Left ventricle myocardium inferior (tissue), 1 donor: ENCODE measurements at places on chromosomes 12 and 14. TPM values are rescaled to one million over a fixed set of nuclear protein-coding genes. Genes with fewer than 3 reads are reported as not detected.

GRCh38 chr14:93332397-93332852 lies 411 bp downstream of the BTBD7 start:
- peak overlapping the region; percentile 95 for H3K4me3 ChIP-seq
- peaks cover 8% of the 10 kb centered on the region for H3K36me3 ChIP-seq
- peak overlapping the region; percentile 99 for H3K27ac ChIP-seq
- H3K4me1 ChIP-seq = peaks cover 56% of the 10 kb centered on the region
- H3K27me3 ChIP-seq = no peaks in the 10 kb centered on the region
- DNase-seq = peak; percentile 67

DNA sequence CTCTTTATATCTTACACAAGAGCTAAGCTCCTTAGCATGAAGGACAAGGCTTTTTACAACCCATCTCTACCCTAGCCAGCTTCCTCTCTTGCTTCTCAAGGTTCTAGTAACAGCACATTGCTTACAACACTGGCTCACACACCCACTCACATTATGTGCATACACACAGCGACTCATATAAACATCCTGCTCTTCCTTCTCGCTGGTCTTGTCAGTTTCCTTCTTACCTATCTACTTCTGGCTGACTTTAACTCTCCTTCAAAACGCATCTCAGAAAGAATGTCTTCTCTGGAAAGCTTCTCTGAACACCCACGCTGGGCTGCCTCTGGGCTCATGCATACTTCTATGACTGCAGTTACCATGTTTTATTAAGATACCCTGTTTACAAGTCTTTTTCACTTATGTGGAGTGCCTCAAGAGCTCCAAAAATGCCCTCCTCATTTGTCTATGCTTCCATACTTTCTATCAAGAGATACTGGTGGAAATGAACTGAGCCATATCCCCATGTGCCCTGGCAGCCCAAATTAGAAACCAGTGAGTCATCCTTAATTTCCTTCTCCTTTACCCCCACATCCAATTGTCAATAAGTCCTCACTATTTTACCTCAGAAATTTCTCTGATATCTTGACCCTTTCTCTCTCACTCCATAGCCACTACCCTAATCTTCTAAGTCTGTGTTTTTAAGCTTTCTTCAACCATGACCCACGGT lies 126.9 kb upstream of the KRAS start:
- H3K36me3 ChIP-seq = no peaks in the 10 kb centered on the region
- H3K4me1 ChIP-seq = no peaks in the 10 kb centered on the region
- H3K27me3 ChIP-seq = no peaks in the 10 kb centered on the region
- H3K4me3 ChIP-seq = no peak overlapping the region

DNA sequence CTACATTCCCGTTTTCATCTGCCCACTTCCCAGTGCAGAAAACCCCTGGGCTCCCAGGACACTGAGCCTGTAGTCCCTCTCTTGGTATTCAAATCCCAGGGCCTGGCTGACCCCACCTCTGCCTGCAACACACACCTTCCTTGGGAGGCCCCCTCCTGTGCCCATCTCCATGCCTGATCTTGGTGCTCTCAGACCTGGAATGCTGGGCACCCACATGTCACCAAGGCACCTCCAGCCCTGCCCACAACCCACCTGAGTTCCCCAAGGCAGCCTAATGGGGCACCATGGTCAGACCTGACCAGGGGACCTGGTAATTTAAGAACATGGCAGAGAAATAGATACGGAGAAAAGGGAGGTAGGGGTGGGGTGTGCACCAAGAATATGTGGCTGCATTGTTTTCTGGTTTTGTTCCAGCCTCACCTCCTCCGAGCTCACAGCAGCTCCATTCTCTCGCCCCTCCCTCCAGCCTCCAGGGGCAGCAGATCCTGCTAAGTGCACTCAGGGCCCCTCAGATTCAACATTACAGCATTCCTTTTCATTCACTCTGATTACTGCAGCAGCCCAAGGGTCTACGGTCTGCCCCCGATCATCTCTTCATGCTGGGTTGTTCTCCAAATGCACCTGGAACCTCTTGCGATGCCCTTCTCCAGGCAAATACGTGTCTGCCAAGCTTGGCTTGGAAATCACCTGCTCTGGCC lies 9.2 kb upstream of the HSP90AA1 start:
- H3K27me3 ChIP-seq = no peaks in the 10 kb centered on the region
- DNase-seq = no peak
- H3K27ac ChIP-seq = no peak overlapping the region
- peaks cover 4% of the 10 kb centered on the region for H3K4me1 ChIP-seq

COX8C gene
- 1.3 TPM for total RNA-seq

CLEC2A gene
- not detected for total RNA-seq

DNA sequence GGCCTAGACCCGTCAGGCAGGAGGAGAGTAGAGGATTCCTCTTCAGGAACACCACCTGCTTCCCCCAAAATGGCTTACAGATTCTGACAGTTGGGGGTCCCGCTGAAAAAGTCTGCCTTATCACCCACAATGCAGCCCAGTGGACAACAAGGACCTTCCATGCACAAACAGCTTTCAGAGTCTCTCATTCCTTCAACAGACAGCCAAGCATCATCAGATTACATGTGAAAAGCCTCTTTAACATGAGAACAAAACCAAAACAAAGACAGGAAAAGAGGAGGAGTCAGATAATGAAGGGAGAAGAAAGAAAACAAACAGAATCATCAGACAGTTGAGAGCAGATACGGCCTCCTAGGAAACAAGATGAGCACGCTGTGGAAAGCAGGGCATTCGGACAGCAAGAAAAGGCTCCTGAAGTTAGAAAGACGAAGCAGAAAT lies 18.3 kb downstream of the KCTD10 start:
- no peak for DNase-seq
- peaks cover 50% of the 10 kb centered on the region for H3K36me3 ChIP-seq
- peak overlapping the region; percentile 99 for H3K27ac ChIP-seq
- H3K27me3 ChIP-seq = no peaks in the 10 kb centered on the region
- no peak overlapping the region for H3K4me3 ChIP-seq

- DNase-seq = no peak
- no peak overlapping the region for H3K4me3 ChIP-seq
- no peaks in the 10 kb centered on the region for H3K36me3 ChIP-seq
- H3K4me1 ChIP-seq = peaks cover 96% of the 10 kb centered on the region
- H3K27ac ChIP-seq = peak overlapping the region; percentile 52
- no peaks in the 10 kb centered on the region for H3K27me3 ChIP-seq
Measured at GRCh38 chr12:2177003-2177402, 124.2 kb downstream of the CACNA1C start.

DNA sequence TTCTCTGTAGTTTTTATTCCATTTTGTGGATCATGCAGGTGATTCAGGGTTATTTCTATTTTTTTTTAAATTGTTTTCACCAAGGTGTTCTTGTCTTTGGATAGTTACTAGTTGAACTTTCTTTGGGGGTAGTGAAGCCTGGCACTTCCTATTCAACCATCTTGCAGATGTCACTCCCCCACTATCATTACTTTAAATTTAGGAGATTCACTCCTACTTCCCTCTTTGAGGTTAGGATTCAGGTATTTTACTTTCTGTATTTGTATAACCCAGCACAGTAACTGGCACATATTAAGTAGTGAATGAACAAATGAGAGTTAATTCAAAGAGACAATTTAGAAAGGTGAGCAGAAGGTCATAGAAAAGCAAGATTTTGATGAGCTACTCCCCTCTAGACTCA lies 255.6 kb downstream of the ATP23 start:
- H3K36me3 ChIP-seq = no peaks in the 10 kb centered on the region
- no peak overlapping the region for H3K4me3 ChIP-seq
- H3K27ac ChIP-seq = no peak overlapping the region
- no peak for DNase-seq
- H3K27me3 ChIP-seq = no peaks in the 10 kb centered on the region

GRCh38 chr12:114291389-114292060 lies 114.4 kb downstream of the TBX5 start:
- peaks cover 13% of the 10 kb centered on the region for H3K27me3 ChIP-seq
- H3K4me3 ChIP-seq = no peak overlapping the region
- H3K4me1 ChIP-seq = no peaks in the 10 kb centered on the region
- H3K27ac ChIP-seq = no peak overlapping the region

DNA sequence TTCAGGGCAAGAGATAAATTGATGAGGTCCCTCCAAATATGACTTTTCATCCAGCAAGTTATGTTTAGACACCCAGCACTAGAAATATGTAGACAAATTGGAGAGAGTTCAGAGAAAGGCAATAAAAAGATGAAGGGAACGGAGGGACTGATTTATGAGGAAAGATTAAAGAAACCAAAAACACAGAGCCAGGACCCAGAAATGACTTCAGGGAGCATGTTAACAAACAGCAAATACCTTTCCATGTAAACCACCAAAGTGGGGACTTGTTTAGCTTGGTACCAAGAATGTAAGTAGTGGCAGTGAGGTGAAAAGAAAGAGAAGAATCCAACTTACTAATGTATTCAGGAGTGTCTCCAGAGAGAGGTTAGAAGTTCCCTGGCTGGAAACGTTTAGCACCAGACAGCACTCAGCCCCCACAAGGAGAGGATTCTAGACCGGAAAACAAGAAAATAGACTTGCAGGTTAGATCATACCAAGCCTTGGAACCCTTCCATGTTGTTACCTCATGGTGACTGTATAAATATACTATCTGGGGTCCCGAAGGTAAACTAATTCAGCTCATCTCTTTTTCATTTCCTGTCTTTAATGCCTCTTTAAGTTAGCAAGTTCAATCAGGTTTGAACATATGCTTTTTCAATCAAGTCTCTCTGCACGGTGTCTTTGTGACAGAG lies 79.2 kb downstream of the TBC1D30 start:
- H3K4me1 ChIP-seq = no peaks in the 10 kb centered on the region
- H3K4me3 ChIP-seq = no peak overlapping the region
- H3K36me3 ChIP-seq = no peaks in the 10 kb centered on the region
- no peak overlapping the region for H3K27ac ChIP-seq
- no peak for DNase-seq
- H3K27me3 ChIP-seq = no peaks in the 10 kb centered on the region
